CD14-positive monocyte (primary cell): ENCODE measurements at places on chromosomes 6 and 20. TPM values are rescaled to one million over a fixed set of nuclear protein-coding genes. Genes with fewer than 3 reads are reported as not detected.

Gene IMPG1
- polyA plus RNA-seq = not detected in 2 replicates

Gene OPN5
- polyA plus RNA-seq = not detected in 2 replicates

Gene SIRPB2
- 92.8 TPM for polyA plus RNA-seq

Gene TREM2
- 0.78 TPM for polyA plus RNA-seq

Gene TMEM200A
- not detected for polyA plus RNA-seq

Gene LY6G6D
- polyA plus RNA-seq = not detected

Gene HLA-DOA
- 9.1 TPM for polyA plus RNA-seq
